ENCODE measurements at places on chromosomes 2 and 18.

DNA sequence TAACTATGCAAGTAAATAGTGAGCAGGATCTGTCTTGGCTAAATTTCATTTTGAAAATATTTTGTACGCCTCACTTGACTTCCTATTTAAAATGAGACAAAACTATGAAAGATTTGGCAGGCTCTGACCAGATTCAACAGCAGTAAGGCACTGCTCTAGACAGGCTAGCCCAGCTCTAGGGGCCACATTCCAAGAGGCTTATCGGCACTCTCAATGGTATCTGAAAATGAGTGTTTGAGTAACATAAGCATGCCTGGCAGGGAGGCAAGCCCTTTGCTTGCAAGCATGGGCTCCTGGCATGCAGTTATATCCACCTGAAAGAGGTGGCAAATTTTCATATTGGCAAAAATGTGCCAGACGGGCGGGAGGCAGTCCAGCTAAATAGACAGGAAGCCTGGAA is 10.5 kb downstream of the CAPN13 start:
- no peak for DNase-seq

- DNase-seq = no peak
Measured at GRCh38 chr2:233466991-233467603, 99.5 kb downstream of the USP40 start.

DNA sequence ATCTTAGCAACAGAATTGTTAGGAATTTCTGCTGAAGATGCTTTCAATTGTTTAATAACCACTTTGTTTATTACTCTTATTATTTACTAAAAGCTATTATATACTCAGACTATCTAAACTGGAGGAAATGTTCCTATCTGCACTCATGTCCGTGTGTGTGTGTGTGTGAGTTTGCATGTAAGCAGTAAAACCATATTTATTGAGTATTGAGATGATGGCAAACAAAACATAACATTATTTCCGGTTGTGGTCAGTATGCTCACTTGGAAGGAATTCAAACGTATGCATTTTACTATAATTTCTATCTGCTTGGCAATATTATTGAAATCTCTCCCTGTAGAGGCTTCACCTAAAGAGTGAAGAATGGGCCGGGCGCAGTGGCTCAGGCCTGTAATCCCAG is 43.0 kb upstream of the ZNF804A start:
- no peak for DNase-seq

DNA sequence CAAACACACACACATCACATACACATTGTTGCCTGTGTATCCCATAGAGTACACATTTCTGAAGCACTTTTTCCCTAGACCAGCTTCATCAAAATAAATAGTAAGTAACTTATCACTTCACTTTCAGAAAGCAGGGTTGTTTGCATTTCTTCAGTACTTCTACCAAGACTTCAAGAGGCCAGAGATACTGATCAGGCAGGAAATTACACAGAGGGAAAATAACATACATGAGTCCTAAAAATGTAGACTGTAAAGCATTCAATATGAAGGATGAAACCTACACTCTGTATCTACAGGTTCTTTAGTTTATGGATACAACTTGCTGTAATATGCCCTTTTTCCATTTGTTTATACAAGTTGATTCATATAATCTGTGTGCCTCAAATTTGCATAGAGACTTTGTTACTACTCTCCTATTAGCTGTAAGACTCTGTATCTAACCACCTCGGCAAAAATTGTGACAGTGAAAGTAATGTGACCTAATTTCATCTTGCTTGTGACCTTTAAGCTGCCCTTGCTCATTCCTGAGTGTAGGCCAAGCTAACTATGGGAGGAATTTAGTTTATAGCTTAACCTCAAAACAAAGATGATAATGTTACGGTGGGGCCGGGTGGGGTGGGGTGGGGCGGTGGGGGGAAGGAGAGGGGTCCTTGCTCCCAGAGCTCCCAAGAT is 228.9 kb upstream of the SPOPL start:
- DNase-seq = no peak

DNA sequence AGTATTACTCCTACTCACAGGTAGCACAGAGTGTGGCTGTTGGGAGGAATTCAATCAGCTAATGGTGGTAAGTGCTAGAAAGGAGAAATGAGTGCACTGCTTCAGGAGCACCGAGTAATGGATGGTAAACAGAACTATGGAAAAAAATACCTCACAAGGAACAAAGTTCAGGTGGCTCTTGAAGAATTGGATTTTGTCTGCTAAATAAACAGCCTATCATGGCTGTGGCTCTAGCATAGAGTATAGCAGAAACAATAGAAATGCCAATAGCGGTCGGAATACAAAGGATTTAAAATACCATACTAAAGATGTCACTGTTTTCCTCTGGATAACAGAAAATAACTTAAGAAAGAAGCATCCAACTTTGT is 482.5 kb downstream of the NUP35 start:
- DNase-seq = no peak

GRCh38 chr2:47226132-47226922 is 71.2 kb upstream of the STPG4 start:
- no peak for DNase-seq

DNA sequence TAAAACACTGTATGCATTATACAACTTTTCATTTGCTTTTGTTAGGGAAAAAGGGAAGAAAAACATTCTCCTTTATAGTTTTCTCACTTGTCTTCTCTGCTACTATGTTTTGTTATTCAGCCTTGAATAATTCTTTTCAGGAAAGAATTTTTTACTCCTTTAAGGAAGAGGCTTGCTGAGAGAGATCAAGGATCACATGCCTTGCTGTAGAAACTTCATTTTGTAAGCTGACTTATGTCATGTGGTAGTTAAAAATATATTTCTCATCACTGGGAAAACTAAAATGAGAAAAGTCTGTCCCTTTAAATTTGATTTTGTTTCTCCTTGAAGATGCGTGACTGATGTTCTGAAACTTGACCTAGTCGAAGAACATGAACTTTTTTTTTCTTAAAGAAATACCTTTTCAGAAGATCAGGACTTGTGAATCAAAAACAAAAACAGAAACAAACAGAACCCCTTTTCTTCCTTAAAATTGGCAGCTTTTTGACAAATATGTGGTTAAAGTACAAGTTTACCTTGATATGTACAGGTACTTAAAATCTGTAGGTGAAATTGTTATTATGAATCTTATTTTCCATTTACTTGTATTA is 145.1 kb downstream of the COMMD1 start:
- no peak for DNase-seq

DNA sequence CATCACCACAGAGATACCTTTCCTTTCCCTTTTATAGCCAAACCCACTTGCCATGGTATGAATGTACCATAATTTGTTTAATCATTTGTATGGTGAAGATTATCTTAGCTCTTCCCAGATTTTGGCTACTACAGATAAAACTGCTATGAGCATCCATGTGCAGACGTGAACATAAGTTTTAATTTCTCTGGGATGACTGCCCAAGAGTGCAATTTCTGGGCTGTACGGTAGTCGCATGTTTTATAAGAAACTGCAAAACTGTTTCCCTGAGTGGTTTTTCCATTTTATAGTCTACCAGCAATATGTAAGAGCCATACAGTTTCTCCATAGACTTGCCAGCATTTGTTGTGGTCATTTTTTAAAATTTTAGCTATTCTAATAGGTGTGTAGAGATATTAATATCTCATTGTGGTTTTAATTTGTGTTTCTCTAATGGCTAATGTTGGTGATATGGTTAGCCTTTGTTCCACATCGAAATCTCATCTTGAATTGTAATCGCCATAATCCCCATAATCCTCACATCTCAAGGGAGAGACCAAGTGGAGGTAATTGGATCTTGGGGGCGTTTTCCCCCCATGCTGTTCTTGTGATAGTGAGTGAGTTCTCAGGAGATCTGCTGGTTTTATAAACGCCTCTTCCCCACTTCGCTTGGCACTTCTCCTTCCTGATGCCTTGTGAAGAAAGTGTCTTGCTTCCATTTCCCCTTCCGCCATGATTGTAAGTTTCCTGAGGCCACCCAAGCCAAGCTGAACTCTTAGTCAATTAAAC is 628.5 kb upstream of the KLHL29 start:
- no peak for DNase-seq

- DNase-seq = no peak
Measured at GRCh38 chr2:222833410-222833809, 27.4 kb upstream of the ACSL3 start.

DNA sequence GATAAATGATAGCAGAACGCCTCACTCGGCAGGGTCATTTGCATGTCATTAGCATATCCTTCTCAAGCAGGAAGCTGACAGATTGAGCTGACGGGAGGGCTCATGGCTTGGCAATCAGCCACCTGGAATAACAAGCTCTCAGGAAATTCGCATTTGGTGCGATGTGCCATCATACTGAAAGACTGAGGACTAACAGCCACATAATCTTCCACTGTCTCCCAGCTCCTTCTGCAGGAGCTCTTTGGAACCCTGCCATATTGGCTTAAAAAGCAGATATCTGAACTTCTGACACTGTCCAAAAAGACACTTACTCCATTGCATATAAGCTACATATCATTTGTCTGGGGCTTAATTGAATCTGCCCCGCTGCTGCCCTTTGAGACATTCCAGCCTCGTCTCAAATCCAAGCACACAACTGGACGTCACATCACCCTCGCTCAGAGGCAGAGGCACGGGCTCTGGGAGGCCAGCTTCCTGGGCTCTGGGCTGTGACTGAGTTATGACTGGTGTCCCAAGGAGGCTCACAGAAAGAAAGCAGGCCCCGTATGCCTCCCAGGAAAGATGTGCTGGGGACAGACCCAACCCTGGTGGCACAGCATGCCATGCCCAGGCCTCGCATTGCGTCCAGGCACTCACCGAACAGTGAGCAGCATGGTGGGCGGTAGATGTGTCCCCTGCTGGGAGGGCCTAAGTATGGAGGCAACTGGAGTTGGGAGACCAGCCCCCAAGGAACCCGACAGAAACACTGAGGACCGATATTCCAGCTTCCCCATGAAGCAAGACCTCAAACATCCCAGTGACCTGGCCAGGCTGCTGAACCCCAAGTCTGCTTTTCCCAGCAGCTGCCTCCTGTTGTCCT is 228.0 kb downstream of the ATAD2B start:
- no peak for DNase-seq

DNA sequence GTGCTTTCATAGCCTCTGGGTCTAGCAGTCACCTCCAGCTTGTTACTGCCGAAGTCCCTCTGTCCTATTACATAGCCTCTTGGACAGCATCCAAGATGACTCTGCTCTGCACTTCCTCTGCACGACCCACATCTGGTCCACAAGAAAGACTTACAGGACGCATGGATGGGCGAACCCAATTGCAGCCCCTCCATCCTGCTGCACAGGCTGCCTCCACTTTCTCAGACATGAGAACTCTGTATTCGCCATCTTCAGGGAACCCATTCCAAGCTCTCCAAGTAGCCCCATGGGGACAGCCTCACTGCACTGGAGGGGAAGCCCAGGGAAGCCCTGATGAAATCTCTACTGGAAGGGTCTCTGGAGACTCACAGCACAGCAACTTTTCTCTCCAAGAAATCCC is 172.1 kb downstream of the GFPT1 start:
- DNase-seq = no peak
